Hematopoietic multipotent progenitor cell treated with erythropoietin and hydrocortisone succinate and interleukin-3 and kit ligand, for 17 days (in vitro differentiated cells): ENCODE measurements at places on chromosomes 3 and 15.

GRCh38 chr3:23791678-23792077, 14.1 kb upstream of the UBE2E1 start:
- no peak for DNase-seq

DNA sequence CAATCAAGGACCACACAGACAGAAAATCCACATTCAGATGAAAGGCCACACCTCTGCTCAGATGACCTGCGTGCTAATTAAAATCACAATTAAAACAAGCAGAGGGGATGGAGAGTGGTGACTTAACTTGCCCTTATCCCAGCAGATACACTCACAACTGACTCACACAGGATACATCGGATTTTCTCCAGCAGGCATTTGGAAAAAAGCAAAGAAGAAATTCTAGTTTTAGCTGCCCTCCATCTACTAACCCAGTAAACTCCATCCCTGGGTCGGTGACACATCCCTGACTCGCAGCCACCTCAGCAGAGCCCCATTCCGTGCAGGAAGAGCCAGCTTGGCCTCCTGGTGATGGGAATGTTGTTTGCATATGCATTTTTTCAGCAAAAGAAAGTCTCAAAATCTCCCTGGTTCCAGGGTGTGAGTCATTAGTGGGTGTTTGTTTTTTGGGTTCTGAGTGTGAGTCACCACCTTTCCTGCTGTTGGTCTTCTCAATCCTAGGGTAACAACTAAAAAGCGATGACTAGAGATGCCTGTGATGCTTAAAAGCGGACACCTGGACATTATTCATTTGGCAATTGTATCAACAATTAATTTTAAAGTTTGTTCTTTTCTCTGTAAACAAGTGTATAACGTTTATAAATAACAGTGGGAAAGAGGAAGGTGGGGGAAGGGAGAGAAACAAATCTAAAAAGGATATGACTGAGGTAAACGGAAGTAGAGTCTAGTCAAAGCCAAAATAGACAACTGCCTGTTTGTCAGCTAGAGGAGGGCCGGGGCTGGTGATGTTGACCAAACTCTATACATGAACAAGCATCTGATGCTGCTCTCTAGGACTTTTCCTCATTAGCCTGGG, 49.8 kb upstream of the SLC4A7 start:
- DNase-seq = no peak

- DNase-seq = no peak
These were observed 129.8 kb downstream of the OSBPL10 start for GRCh38 chr3:31851278-31851677.

DNA sequence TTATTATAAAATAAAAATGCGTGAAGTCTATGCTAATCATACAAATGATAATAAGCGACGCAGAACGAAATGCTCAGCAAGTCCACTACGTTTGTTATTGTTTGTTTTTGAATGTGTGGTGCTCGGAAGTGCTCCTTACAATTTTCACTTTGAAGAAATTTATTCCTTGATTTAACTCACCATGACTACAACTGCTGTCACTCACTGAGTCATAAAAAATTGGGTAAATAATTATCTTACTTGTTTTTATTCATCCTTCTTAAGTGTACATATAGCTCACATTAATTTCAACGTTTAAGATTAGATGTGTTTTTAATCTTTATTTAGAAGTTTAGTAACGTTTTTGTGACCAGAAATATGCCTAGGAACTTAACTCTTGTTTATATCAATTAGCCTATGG, 66.7 kb upstream of the NANOGP8 start:
- DNase-seq = no peak

DNA sequence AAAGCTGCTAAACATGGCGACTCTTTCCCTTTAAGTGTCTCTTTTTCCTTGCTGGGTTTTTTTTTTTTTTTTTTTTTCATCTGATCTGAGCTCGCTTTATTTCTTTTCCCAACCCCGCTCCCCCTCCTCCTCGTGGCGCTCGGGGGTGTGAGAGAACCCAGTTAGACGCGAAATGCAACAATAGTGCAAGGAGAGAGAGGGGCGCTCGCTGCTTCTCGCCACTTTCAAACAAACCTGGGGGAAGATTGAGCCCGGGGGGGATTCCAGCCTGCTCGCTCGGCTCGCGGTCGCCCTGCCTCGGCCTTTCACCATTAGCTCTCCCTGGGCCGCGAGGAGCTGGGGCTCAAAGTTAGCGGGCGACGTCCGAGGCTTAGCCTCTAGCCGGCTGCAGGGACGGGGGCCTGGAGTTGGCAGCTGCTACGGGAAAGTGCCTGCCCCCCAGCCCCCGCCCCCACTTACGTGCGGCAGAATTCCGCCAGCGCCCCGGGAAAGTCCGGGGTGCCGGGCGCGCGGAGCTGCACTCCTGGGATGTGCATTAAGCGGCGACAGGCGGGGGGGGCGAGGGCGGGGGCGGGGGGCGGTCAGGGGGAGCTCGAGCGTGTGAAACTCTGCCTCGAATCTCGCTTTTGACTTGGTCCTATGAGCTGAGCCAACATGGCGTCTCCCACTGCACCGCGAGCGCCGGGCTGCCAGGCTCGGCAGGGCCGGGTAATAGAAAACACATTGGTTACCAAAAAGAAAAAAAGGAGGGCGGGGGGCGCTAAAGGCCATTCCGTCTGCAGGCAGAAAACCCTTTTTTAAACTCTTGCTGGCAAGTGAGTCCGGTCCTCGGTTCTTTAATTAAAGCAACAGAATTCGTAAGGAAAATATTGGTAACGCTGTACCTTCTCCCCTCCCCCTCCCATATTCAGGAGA, 10.4 kb downstream of the NR2F2 start:
- DNase-seq = no peak

- no peak for DNase-seq
These were observed 859.6 kb downstream of the EPHA3 start for GRCh38 chr3:89966877-89967665.

GRCh38 chr3:33122991-33123390, 9.2 kb downstream of the CRTAP start:
- DNase-seq = no peak

GRCh38 chr3:65483480-65483879, 555.2 kb downstream of the MAGI1 start:
- DNase-seq = no peak

DNA sequence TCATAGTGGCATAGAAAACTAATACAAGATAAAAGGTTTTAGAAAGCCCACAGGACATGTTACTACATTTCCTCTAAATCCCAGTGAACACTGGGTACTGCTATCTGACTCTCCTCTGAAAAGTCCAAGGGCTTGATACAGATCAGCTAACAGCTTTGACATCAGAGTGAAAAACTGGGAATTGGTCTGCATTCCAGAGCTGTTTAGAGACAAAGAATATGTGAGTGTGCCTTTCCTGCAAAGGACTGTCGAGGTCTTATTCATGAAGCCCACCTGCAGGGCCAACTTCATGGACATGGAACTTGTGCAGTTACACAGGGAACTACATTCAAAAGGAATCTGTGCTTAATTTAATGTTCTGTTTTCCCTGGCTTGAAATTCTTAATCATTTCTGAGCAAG, 5.2 kb upstream of the TMCO5A start:
- DNase-seq = no peak

DNA sequence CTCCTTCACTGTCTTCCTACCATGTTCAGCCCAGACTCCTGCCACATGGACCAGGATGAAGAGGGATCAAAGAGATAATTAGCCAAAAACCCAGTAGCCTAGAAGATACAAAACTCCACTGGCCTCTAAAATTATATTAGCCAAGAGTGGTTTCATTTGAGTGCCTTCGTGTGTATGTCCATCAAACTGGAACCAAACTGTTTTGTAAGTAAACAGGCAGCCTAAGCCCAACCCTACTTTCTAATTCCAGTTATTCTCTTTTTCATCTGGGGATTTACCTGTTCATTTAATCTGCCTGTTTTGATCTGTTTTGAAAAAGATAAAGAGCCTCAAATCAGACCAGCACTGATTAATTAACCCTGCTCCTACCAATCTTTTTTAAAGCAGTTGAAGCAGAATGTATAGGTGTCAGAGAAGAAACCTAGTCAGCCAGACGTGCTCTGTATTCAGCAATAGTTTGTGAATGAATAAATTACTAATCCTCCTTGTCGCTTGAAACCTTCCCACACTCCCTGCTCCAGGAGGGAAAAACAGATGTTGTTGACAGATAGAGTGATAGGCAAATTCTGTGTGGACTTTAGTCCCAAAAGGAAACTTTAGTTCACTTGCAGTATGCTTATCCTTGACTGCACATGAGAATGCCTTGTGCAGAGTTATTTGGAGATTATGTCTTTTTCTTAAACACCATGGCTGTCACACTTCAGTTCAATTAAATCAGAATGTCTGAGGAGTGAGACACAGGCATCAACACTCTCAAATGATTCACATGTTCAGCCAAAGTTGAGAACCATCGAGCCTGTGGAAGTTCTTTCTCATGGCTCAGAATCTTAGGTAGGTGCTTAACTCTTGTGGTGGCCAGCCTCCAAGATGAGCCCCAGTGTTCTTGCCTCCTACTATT, 55.5 kb upstream of the ZBED2 start:
- DNase-seq = no peak

DNA sequence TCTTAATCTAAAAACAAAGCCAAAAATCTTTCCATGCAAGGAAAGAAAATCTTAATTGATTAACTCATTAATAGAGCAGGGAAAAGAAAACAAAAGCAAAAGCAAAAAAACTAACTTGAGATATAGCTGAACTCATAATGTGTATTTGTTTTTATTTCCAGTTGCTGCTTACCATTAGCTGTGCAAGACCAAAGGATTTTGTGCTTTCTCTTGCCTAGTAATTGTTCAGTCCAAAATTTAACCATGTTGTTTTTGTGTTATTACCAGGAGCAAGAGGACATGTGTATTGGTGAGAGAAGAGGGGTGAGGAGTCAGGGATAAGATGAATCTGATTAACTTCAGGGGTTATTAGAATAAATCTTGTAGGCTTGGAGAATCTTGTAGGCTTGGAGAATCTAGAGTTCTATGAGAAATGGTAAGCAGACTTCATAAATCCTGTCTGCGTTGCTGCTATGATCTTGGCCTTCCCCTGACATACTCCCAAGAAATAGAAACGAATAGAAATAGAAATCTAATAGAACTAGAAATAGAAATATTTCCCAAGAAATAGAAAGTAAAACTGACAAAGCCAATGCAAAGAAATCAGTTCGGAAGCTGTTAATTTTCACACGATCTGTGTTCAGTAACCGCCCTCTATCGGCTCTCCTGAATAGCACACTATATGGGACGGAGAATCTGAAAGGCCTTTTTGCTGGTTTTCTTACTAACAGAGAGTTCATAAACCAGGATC, 72.6 kb upstream of the TNFSF10 start:
- peak; percentile 40 for DNase-seq

DNA sequence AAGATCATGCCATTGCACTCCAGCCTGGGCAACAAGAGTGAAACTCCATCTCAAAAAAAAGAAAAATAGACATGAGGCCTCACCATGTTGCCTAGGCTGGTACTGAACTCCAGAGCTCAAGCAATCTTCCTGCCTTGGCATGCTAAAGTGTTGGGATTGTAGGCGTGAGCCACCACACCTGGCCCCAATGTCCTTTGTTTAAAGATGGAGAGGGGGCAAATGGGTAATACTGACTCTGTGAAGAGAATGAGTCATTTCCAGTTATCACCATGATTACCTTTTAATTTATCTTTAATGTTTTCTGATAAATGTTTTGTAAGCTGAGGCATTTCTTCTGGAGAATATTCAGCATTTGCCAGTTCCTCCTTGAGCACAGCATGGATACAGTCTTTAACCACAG, 2.2 kb downstream of the DYNLT2B start:
- DNase-seq = no peak

GRCh38 chr3:128504963-128505730, 12.1 kb upstream of the GATA2 start:
- no peak for DNase-seq

GRCh38 chr15:55337160-55337559, 18.1 kb downstream of the PIGB start:
- DNase-seq = no peak

DNA sequence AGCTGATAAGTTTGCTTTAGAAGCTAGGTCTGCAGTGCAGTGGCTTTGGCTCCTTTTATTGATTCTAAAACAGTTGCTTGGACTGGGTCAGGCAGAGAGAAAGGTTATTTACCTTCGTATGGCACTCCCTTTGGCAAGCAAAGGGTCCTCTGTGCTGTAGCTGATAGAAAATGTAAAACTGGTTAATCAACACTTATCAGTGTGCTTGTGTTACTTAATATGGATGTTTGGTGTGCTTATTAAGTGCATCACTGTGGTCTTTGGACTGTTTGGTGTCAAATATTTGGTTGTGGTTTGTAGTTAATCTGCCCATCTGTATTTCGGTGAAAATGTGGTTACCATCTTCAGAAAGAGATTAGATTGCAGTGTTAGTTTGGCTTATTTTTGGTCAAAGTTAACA, 16.0 kb downstream of the UBE2E2 start:
- DNase-seq = no peak

DNA sequence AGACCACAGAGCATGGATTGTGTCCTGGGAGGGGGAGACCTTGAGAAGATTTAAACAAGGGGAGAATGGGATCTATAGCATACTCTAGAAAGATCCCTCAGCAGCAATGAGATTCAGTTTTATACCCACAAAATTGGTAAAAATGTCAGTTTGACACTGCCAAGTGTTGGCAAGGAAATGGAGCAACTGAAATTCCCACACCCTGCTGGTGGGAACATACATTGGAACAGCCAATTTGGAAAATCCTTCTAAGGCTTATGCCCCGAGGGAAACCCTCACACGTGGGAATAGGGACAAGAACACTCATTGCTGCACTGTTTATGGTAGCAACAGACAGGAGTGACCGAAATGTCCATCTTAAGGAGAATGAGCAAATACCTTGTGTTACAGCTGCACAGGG, 5.0 kb upstream of the DNAJB8 start:
- no peak for DNase-seq

- no peak for DNase-seq
These were observed 32.5 kb upstream of the CCDC54 start for GRCh38 chr3:107344722-107345121.

GRCh38 chr15:47639042-47639441, 78.3 kb upstream of the SEMA6D start:
- no peak for DNase-seq

DNA sequence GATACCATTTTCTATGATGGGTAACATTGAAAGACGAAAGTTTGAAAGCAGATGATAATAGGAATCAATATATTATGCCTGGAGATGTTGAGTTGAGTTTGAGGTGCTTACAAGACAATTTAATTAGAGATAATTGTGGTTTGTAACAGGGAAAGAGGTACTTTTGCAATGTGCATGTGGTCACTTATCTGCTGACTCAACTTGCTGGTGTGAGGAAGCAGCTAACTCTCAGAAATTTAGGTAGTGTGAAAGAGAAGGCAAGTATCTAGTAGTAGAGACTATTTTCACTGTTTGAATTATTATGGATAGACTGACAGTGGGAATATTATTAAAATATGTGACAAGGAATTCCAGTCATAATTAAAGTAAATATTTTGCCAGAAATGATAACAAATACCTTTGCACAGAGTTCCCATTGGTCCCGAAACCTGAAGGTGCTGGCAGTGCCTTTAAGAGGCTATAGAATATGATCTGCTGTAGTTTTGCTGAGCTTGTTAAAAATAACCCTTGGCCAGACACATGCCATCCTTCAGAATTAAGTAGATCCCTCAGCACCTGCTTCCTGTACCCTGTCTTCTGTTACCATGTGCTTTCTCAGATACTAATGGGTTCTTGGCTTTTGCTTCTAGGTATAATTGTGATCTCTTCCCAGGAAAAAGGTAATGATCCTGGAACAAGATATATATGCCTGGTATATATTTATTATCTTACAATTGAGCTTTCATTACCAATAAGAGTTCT, 315.9 kb downstream of the BCHE start:
- DNase-seq = no peak
